Cortex of kidney (tissue), 1 donor: ENCODE measurements at places on chromosomes 1 and 21.
A peak's percentile ranks its signal among the peaks of the same experiment; 100 is the strongest.

- no peak for DNase-seq
Observed at GRCh38 chr1:61131716-61132115, 49.4 kb downstream of the NFIA start.

- DNase-seq, result peak; percentile 91
Observed at GRCh38 chr1:171781176-171781875, at the start of gene METTL13. METTL13 (plus strand) TSS chr1:171781660; CDS start chr1:171781968, 308 bp downstream.

DNA sequence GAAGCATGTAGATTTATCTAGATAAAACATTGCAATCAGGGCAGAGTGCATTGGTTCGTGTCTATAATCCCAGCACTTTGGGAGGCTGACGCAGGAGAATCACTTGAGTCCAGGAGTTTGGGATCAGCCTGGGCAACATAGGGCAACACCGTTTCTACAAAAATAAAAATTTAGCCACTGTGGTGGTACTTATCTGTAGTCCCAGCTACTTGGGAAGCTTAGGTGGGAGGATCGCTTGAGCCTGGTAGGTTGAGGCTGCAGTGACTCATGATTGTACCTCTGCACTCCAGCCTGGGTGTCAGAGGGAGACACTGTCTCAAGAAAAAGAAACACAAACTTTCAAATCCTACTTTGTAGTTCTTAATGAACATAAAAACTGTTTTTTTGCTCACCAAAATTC is 64.2 kb upstream of the RCC1 start:
- DNase-seq, result no peak

GRCh38 chr1:169681140-169681539 is 30.3 kb downstream of the SELL start:
- no peak for DNase-seq

GRCh38 chr1:101344745-101345144 is 107.9 kb downstream of the S1PR1 start:
- no peak for DNase-seq

GRCh38 chr1:53141487-53142055 is 867 bp downstream of the SLC1A7 start:
- no peak for DNase-seq

- DNase-seq, result no peak
Observed at GRCh38 chr1:232863544-232864275, 58.5 kb downstream of the MAP10 start.

- no peak for DNase-seq
Observed at GRCh38 chr1:180271272-180272255, 41.5 kb downstream of the LHX4 start.

DNA sequence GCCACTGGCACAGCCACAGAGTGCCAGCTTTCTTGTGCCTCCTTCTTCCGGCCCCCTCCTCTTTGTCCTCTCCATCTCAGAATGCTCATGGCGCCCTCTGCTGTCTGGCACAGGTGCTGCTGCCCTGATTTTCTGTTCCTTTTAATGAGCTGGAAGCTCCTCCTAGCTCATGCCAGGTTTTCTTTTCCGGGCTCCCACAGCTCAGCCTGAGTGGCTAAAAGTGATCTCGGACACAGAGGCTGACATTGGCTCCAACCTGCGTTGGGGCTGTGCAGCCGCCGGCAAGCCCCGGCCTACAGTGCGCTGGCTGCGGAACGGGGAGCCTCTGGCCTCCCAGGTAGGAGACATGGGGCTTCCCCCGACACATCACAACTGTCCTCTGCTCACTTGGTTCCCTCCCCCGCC is 18.7 kb downstream of the CNTN2 start:
- no peak for DNase-seq

GRCh38 chr1:91349524-91349923 is 55.1 kb downstream of the HFM1 start:
- no peak for DNase-seq

DNA sequence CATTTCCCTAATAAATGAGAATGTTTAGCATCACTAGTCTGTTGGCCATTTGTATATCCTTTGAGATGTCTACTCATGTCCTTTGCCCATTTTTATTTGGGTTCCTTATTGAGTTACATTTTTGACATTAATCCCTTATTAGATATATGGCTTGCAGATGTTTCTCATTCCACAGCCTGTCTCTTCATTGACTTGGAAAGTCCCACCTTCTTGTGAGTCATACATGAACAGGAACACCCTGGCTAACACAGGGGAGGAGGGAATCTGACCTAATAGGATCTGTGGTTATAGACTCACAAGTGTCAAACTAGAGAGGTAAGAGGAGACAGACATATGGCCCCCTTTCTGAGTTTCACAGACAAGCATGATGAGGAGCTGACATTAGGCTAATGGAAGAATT is 11.5 kb downstream of the ZP4 start:
- DNase-seq, result no peak

DNA sequence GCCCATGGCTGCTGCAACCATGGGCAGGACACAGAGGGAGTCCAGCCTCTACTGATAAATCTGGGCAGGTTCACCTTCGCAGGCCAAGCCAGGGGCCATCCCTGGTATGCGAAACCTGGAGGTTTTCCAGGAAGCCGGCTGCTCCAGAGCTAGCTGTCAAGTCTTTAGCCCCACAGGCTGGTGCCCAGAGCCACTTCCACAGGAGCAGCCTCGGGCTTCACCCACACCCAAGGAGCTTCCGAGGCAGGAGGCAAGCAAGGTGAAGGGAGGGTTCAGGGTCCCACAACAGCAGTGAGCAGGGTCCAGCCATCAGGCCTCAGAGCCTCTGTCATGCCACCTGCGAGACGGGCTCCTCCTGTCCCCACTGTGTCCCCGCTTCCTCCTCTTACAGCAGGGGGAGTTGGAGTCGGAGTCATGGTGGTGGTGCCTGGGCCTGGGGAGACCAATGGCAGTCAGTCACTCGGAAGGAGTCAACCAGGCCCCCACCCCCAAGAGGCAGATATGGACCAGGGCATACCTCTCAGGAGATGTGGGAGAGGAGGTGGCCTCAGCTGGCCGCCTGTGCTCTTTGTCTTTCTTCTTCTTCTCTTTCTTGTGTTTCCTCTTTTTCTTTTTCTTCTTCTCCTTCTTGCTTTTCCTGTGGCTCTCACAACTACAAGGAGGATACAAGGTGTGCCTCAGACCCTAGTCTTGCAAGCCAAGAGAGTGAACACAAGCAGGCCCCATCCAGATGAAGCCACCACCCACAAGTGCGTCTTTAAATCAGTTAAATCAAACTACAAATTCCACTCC is 2.1 kb downstream of the C1orf35 start:
- no peak for DNase-seq

GRCh38 chr1:59438058-59438560 is 141.2 kb downstream of the FGGY start:
- no peak for DNase-seq

GRCh38 chr1:202788800-202789199 is 19.4 kb downstream of the KDM5B start:
- no peak for DNase-seq

- DNase-seq, result no peak
Observed at GRCh38 chr1:112143871-112144441, 154.5 kb upstream of the KCND3 start.

DNA sequence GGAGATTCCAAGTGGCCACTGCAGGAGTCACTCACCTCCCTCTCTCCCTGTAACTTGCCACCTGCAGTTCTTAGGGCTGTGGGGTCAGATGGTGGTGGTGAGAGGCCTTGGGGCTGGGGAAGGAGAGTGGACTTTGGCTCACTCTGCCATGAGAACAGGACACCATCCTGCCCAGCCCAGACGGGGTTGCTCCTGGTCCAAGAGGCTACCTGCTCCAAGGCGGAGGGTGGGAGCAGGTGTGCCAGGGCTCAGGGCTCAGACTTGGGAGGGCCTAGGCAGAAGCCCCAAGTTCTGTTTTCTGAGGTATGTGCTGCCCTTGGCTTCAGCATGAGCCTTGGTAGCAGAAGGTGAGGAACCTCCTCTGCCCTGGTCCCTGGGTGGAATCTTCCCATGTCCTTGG is 11.4 kb upstream of the KCNC4 start:
- no peak for DNase-seq

DNA sequence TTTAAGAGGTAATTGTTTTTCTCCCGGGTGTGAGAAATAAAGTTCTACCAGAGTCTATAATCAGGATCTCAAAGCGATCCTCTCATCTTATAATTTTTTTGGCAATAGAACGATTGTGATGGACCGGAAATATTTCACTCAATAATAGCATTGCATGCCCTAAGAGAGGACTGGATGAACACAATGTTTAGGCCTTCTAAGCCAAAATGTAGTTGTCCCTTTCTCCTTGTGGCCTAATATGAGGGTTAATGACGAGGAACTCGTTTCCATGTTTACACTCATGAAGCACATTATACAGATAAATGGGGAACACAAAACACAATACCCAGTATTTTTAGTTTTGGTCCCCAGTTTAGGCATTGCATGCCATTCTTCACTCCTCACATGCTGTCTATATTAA is 5.9 kb downstream of the TBX15 start:
- no peak for DNase-seq

GRCh38 chr1:11927866-11928592 is 1.8 kb upstream of the KIAA2013 start:
- DNase-seq, result no peak

DNA sequence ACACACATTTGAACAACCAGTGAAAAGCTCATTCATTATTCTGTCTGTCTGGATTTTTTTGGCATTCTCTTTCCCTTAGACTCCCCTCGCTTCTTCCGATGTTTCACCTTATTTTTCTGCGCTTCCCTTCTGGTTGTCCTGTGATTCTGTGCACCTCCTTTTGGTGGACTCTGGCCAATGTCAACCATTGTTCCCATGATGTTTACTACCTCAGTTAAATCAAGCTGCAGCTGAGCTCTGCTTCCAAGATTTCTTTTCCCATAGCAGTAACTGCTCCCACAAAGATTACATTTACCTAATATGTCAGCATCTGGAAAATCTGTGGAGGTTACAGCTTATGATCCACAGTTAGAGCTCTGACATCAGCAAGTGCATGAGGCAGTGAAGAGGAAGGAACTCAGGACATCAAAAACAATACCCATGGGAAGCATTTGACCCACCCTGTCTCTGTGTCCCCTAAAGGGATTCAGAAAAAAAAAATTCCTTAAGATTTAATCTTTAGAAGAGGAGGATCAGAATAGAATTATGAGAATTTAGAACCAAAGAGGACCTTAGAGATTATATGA is 69.9 kb upstream of the ADAMTS5 start:
- DNase-seq, result no peak

DNA sequence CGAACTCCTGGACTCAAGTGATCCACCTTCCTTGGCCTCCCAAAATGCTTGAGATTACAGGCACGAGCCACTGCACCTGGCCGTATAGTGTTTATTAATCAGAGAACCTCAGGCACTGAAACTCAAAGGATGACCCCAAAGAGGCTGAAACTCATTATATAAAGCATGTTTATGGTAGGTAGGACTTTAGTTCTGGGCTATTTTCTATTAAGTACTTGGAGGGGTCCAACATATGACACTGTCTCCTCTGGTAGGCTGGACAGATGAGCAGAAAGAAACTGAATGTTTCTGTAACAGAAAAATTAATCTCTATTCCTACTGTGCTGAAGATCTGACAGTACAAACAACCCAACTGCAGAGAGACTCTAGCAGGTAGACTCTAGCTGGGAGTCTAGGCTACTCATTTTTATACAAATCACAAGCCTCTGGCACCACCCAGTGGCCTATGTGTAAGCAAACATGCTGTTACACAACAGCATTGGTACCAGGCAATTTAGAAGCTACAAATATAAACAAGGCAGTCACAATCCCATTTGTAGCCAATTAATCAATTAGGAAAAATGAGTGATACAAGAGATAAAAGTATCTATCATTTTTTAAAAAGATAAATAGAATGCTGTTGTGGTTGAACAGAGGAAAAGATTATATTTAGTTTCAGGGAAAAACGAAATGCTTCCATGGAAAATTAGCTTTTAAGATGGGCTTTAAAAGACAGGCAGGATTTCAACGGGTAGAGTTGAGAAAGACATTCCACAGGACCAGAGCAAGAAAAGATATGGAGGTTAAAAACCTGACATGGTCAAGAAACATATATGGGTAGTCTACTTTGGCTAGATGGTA is 10.4 kb downstream of the DCAF8 start:
- DNase-seq, result no peak

DNA sequence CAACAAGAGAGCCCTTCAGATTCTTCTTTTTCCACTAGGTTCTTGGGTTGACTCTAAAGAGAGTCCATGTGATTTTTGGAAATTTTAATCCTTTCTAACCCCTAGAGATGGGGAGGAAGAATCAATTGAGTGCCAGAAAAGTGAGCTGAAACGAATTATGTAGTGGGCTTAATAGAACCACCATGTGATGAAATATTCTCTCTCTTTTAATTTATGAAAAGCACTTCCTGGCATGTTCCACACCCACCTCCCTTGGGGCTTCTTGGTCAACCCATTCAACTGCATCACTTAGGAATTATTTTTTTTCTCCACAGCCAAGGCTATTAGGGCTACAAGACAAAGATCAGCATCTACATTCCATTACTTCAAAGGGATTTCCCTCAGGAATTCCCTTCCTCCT is 79.6 kb downstream of the ZC3H11B start:
- no peak for DNase-seq

GRCh38 chr1:111952125-111952657 is 37.3 kb downstream of the KCND3 start:
- no peak for DNase-seq

DNA sequence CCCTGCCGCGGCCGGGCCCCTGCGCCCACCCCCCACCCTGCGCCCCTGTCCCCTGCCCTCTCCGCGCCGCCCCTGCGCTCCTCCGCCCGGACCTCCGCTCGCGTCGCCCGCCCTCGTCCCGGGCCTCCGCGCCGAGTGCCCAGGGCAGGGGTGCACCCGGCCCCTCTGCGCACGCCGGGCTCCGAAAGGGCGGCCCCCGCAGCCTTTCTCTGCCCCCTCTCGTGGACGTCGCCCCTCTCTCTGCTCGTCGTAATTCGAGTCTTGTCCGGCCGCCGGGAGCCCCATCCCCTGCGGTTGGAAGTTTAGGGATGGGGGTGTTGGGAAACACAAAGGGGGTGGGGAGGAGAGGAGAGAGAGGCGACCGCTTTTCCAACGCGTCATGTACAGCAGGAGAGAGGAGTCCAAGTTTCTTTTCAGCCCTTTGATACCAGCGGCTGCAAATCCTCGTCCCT is 407 bp downstream of the GALNT2 start:
- DNase-seq, result no peak

- no peak for DNase-seq
Observed at GRCh38 chr1:174166530-174167264, 7.4 kb downstream of the RABGAP1L start.

DNA sequence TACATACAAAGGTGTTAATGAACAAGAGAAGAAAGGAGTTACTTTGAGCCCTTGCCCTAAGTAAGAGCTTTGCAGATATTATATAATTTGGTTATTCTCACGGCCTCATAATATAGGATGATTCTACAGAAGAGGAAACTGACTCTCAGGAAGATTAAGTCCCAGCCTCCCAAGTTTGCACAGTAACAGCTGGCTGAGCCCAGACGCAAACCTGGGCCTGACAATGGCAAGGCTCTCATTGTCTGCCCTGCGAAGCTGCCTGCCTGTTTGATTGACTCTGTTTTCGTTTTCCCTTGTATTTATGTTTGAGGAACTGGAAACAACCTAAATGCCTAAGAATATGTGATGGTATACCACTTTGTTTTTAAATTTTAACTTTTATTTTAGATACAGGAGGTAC is 76.2 kb upstream of the PGBD5 start:
- DNase-seq, result no peak

- no peak for DNase-seq
Observed at GRCh38 chr1:29679316-29679715, 443.0 kb downstream of the PTPRU start.
